ENCODE measurements at places on chromosomes 1 and 21.

GRCh38 chr1:243269461-243269801 is 13.6 kb downstream of the SDCCAG8 start:
- no peak for DNase-seq

DNA sequence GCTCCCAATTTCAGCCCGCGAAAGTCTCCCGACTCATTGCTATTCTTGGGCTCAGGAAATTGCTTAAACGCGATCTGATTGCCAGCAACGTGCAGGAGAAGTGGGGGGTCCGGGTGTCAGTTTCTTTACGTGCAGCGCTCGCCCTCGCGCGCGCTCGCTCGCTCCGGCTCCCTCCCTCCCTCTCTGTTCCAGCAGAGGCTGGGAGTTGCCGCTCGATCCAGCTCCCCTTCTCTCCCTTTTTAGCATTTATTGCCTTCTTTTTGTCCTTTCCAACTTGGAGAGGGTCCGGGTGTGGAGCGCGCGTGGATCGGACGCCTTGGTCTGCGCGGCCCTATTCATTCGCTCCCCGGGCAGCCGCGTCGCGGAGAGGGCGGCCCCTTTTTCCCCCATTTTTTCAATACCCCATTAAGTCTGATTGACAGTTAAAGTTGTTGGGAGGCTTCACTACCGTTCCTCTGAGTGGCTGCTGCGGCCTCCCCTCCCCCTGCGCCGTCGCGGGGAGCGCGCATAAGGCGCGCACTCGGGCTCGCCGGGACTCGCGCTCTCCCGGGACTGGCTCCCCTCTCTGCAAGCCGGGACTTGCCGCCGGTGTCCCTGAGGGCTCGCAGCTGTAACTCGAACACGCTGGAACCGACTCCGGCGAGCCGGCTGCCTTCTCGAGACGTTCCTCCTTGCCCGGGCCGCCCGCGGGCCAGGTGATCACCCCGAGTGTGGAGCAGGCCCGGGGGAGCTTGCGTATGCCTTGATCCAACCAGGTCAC is at the start of gene DHRS3:
Gene DHRS3, minus strand, starts transcription at position 310 of the 760 bp plus-strand sequence. CDS start 862 bp downstream, outside the sequence.
- DNase-seq, result no peak

DNA sequence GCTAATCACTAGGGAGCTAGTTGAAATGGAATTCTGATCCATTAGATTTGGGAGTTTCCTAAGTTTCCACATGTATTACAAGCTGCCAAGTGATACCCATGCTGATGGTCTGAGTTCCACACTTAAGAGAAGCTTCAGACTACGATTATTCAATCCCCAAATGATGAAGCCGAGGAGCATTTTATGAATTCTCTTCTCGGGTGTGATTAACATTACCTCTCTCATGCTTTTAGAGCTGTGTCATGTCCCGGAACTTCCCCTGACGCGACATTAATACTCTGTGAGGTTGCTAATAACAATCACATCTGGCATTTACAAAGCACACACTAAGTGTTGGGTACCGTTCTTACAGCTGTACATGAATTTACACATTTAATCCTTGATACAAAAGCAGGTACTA is 63.0 kb downstream of the KCNJ15 start:
- DNase-seq, result no peak

GRCh38 chr1:211583011-211583992 is 4.3 kb upstream of the SLC30A1 start:
- DNase-seq, result no peak

GRCh38 chr1:87291107-87291506 is 37.6 kb upstream of the LMO4 start:
- DNase-seq, result no peak

GRCh38 chr1:70503358-70503757 is 92.3 kb downstream of the CTH start:
- no peak for DNase-seq

DNA sequence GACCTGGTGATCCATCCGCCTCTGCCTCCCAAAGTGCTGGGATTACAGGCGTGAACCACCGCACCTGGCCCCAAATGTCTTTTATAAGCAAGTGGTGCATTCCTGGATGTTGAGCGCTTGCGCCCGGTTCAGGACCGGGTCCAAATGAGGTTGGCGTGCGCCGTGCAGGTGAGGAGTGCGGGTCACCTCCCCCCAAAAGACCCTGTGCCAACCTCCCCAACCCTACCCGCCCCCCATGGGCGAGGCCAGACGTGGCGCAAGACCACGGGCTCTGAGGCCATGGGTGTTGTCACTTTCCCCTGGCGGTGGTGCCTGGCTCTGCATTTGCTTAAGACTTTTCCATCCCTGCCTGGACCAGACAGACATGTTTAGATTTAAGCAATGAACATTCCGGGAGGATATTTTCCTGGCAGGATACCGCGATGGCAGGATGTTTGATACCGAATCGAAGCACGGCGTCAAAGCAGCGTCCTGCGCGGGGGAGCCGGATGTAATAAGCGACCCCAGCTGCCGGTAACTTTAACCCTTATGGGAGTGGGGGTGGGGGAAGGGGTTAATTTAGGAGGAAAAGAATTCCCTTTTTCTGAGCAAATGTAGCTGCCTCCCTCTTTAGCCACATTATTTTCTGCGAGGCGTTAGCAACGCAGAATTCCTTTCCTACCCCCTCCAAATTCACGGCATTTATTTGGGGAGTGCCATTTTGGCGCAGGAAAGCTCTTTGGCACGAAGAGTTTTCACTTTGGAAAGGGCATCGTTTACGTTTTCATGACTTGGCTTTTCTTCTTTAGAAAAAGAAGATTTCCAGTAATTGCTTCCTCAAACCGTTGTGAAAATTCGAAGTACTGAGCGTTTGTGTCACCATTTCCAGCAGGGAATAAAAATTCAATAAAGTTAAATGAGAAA is 27.8 kb upstream of the RNF187 start:
- no peak for DNase-seq

- DNase-seq, result no peak
Observed at GRCh38 chr21:29673096-29673610, 266.6 kb downstream of the GRIK1 start.

DNA sequence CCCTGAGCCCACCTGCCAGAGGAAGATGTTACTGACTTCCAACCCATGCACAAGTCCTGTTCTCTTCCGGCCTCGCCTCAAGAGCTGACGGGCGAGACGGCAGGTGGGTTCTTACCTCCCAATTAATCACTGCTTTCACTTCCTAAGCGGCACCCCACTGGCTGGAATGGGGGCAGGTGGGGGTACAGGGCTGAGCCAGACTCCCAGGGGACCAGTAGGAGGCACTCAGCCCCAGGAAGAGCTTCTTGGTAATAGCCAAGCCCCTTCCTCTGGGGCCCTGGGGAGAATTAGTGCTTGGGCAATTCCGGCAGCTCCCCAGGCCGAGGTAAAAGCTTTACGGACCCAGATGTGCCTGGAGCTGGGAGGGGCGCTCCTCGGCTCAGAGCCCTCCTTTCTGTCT is 9.7 kb downstream of the CNTN2 start:
- DNase-seq, result no peak

DNA sequence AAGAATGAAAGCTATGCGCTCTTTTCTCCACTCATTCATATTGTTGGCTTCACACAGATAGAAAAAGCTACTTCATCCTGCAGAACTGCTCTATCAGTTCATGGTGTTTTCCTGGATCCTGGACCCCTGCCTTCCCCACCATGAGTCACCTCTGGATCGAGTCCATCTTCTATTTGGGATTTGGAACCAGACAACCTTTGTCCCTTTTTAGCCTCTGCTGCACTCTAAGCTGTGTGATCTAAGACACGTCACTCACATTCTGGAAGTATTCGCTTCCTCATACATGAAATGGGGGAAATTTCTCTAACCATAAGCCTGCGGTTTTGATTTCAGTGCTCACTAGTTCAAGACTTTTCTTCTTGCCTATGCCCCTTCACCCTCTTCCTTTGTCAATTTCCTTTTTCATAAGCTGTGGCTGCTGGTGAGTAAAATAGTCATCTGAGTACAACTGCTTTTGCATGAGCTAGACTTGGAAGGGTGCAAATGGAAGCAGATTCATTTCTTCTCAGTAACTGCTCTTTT is 14.1 kb upstream of the DEGS1 start:
- DNase-seq, result no peak

- DNase-seq, result no peak
Observed at GRCh38 chr1:81071969-81072753, 728.6 kb upstream of the ADGRL2 start.

DNA sequence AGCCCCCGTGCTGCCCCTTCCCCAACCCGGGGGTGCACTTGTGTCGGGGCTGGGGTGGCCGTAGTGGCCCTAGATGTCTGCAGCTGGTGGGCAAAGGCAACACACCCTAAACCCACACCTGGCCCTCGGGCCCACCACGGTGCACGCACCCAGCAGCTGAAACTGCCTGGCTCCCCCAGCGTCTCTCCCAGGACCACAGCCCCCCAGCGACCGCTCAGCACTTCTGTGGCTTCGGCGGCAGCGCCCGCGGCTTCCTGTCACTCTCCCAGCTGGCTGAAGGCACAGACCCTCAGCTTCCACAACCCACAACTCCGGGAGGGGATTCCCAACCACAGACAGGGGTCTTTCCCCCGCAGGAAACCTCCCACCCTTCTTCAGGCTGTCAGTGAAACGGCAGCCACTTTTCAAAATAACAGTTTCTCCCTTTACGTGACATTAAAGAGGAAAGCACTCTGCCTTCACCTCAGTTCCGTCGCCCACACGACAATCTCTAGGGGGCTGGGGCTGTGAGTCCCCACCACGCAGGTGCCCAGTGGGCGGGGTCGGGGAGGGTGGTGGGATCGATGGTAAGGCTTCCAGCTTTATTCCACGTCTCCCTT is 40.7 kb upstream of the COL6A2 start:
- DNase-seq, result no peak

DNA sequence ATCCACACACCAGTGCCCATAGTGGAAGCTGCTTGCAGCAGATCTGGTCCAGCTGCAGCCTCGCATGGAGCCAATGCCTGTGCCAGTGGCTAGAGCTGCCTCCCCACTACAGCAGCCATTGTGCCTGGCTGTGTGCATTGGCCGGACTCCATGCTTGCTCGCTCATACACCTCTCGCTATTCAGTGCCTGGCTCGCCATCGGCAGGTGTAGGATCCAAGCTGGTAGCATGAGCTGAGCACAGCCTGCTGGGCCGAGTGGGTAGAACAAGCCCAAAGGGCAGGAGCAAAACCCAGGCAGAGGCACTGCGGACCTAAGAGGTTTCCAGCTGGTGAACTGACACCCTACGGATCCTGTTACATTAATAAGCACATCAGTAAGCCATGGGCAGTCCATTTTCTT is 1184.1 kb downstream of the AMY1C start:
- DNase-seq, result no peak

DNA sequence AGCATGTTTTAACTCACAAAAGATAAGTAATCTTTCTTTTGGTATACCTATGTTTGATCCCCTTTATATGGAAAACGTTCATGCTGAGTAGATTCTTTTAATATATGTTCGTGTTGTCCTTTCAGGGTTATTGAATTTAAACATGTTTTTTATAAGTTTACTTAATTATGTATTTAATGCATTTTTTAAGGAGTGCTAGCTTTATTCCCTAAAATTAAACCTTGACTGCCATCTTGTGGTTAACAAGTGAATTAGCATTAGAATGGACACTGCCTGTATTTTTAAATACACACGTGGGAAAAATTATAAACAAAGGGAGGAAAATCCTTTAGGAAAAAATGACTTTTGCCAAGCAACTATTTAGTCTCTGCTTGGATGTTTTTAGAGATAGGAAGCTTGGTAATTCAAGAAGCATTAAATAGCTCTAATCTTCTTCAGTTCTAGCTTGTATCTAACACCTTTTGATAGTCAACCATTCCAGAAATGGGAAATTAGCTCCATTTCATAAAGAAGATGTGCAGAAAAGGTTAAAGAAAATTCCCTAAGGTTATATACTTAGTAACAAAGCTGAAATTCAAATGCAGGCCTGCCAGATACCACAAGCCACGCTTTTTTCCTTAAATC is 43.0 kb downstream of the UBE2U start:
- no peak for DNase-seq

GRCh38 chr1:113191579-113192076 is 118.6 kb downstream of the LRIG2 start:
- no peak for DNase-seq

DNA sequence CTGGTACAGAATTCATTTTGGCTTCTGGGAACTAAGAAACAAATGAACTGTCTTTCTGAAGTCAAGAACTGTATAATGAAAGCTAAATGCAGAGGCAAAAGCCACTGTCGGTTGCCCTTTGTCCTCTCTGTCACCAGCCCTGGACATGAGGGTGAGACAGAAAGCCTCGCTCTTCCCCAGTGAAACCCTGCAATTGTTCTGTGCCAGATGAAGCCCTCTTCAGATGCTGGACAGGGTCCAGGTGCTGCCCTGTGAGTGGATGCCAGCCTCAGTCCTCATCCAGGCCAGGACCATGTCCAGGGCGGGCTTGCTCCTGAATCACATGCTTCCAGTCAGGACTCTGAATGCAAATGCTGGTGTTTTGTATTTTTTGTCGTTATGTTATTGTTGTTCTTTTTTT is 138.7 kb downstream of the RUNX1 start:
- DNase-seq, result no peak

DNA sequence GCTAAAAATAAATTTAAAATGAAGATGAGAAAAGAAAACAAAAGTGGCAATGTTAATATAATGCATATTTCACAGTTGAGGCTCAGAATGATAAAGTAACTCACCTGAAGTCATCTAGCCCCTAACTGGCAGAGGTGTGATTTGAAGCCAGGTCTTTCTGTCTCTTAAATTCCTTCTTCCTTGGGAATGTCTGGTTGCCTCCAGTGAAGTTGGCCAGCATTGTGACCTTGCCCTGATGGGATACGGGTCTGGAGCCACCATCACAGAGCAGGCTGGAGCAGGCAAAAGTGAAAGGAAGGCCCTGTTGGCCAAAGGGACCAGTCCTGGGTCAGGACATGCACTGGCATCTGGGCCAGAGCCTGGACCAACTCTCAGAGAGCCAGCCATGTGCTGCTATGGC is 111.7 kb downstream of the EPHB2 start:
- no peak for DNase-seq

GRCh38 chr1:114589122-114589521 is 7.7 kb upstream of the BCAS2 start:
- no peak for DNase-seq

DNA sequence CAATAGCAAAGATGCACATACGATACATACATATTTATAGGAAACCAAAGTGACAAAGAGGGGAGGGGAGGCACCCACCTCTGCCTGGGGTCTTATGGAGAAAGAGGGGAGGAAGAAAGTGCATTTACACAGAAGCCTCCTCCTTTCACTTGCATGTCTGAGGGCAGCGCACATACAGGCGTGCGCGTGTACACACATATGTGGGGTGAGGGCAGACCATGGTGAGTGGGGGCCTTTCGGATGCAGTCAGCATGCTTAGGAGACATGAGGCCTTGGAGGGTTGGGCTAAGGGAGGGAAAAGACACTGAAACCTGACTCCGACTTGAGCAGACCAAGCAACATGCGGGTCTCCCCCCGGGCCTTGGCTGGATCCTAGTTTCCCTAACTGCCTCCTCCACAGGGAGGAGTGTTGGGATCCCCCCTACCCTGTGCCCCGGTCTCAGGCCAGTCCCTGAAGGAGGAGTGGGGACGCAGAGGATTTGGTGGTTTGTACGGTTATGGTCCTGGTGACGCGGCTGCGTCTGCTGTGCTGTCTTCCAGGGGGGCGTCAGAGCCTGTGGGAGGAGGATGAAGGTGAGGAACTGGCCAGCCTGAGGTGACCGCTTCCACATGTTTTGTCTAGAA is 15.2 kb downstream of the LRRC71 start:
- DNase-seq, result no peak
